Activated T-cell treated with anti-CD3 and anti-CD28 coated beads, Interleukin-2, amount 50 U/mL, for 72 hours (primary cell): ENCODE measurements at places on chromosomes 6 and 20.

DNA sequence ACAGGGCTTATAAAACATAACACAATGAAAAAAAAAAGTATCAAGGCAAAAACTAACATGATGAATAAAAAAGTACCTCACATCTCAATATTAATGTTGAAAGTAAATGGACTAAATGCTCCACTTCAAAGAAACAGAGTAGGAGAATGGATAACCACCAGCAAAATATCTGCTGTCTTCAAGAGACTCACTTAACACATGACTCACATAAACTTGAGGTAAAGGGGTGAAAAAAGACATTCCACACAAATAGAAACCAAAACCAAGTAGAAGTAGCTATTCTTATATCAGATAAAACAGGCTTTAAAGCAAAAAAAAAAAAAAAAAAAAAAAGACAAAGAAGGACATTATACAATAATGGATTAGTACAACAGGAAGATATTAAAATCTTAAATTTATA lies 86.9 kb downstream of the TBC1D32 start:
- H3K36me3 ChIP-seq = peaks cover 28% of the 10 kb centered on the region
- H3K4me3 ChIP-seq = peak overlapping the region; percentile 2
- peak overlapping the region; percentile 75 for H3K27ac ChIP-seq
- H3K4me1 ChIP-seq = peaks cover 15% of the 10 kb centered on the region
- no peak for DNase-seq
- H3K27me3 ChIP-seq = no peaks in the 10 kb centered on the region

- peaks cover 24% of the 10 kb centered on the region for H3K27me3 ChIP-seq
- no peaks in the 10 kb centered on the region for H3K36me3 ChIP-seq
- DNase-seq = no peak
- no peak overlapping the region for H3K4me3 ChIP-seq
- H3K27ac ChIP-seq = no peak overlapping the region
- no peaks in the 10 kb centered on the region for H3K4me1 ChIP-seq
Measured at GRCh38 chr20:51760905-51761546, 7.2 kb downstream of the ATP9A start.

DNA sequence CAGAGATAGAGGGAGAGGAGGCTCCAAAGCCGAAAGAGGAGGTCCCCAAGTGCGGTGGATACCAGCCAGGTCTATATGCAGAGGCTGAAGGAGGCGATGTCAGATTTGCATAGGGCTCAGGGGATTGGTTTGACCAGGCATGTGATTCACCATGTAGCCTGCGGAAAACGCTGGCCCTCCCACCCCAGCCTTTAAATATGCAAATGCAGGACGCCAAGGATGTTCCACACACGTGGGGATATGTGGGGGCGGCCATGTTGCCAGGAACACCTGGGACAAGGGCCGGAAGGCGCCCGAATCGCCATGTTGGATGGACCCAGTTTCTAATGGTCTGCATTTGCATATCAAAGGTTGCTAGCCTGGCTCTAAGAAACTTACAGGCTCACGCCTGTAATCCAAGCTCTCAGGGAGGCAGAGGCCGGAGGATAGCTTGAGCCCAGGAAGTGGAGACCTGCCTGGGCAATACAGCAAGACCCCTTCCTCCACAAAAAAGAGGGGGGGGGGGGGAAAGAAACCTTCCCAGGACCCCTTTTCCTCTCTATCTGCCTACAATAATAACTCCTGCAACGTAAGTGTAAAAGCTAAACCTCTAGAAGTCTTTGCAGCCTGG lies 110.5 kb downstream of the TULP4 start:
- H3K4me1 ChIP-seq = no peaks in the 10 kb centered on the region
- no peaks in the 10 kb centered on the region for H3K36me3 ChIP-seq
- no peaks in the 10 kb centered on the region for H3K27me3 ChIP-seq
- no peak overlapping the region for H3K4me3 ChIP-seq
- H3K27ac ChIP-seq = no peak overlapping the region
- no peak for DNase-seq

DNA sequence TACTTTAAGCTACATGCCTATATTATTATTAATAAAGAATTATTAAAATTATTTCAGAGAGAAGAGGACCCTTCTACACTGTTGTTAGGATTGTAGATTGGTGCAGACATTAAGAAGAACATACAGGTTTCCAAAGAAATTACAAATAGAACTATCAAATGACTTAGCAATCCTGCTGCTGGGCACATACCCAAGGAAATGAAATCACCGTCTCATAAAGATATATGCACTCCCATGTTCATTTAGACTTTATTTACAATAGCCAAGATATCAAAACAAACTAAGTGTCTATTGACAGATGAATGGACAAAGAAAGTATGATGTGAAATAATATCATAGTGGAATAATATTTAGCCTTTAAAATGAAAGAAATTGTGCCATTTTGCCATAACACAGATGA lies 687.7 kb upstream of the POU3F2 start:
- H3K27me3 ChIP-seq = no peaks in the 10 kb centered on the region
- H3K36me3 ChIP-seq = peaks cover 3% of the 10 kb centered on the region

DNA sequence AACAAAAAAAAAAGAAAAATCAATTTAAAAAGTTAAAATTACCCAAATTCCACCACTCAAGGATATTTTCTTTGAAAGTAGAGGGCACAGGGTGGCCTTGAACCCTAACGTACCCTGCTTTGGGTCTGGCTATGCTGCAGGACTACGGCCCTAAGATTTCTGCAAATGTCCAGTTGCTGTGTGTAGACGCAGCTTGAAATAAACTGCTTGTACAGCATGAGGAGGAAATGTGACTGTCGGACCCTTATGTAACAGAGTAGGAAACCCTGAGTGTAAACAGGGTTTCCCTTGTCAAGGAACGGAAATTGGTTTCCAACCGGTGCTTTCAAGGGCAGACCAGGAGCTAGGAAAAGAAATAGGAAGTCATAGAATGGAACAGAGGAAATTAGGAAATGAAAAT lies 60.7 kb upstream of the SHLD1 start:
- no peak overlapping the region for H3K4me3 ChIP-seq
- no peak overlapping the region for H3K27ac ChIP-seq
- H3K27me3 ChIP-seq = no peaks in the 10 kb centered on the region

DNA sequence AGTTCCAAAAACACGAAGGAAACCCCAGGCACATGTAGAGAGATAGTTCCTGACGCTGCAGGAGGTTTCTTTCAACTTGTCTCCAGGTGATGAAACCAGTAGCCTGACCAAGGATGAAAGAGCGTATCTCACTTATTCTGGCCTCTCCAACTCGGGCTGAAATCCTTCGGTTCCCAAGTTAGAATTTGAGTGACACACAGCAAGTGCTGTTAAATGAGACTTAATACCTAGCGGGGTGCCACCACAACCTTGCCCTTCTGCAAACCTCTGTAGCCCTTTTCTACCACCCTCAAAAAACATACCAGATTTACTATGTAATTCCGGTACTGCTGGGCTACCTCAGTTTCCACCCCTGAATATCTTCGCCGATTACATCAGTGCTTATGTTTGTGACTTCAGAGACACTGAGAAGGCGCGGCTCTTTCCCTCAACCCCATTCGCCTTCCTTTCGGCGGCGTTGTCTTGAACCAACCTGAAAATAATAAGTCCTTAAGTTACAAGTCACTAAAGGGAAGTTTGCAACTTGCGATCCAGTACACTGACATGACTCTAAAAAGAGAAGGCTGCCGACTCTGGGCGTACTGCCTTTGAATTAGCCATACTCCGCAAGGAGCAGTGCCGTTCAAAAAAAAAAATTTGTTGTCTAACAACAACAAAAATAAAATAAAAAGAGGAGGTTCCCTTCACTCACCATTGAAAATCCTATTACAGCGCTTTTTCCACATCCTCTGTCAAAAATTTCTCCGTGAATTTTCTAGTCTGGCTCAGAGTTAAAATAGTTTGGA lies 194.9 kb upstream of the ZNF184 start:
- peaks cover 78% of the 10 kb centered on the region for H3K27me3 ChIP-seq
- peak overlapping the region; percentile 98 for H3K27ac ChIP-seq
- peak overlapping the region; percentile 75 for H3K4me3 ChIP-seq
- H3K4me1 ChIP-seq = peaks cover 57% of the 10 kb centered on the region
- H3K36me3 ChIP-seq = peaks cover 6% of the 10 kb centered on the region
- no peak for DNase-seq

DNA sequence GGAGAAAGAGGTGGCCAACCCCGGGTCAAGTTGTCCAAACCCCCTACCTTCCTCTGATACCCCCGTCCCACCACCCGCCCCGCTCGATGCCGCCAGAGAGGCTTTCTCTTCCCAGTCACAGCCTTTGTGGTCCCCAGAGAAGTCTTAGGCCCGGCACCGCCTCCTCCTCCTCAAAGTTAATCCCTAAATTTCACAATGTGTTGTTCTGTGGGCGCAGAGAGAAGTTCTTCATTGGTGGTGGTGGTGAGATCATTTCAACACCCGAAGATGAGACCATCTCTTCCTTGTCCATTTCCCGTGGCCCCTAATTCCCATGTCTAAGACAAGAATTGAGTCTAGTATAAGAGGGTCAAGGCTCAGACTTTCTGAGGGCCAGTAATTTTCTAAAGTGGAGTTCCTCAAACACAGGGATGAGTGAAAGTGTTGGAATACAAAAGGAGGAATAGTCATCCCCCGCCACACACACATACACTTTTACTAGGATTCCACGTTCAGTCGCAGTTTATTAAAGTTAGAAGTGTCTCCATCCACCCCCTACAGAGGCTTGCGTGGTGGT lies 10.4 kb downstream of the TRIM31 start:
- peak; percentile 10 for DNase-seq
- H3K27me3 ChIP-seq = peaks cover 53% of the 10 kb centered on the region
- no peak overlapping the region for H3K27ac ChIP-seq
- H3K4me1 ChIP-seq = peaks cover 47% of the 10 kb centered on the region

DNA sequence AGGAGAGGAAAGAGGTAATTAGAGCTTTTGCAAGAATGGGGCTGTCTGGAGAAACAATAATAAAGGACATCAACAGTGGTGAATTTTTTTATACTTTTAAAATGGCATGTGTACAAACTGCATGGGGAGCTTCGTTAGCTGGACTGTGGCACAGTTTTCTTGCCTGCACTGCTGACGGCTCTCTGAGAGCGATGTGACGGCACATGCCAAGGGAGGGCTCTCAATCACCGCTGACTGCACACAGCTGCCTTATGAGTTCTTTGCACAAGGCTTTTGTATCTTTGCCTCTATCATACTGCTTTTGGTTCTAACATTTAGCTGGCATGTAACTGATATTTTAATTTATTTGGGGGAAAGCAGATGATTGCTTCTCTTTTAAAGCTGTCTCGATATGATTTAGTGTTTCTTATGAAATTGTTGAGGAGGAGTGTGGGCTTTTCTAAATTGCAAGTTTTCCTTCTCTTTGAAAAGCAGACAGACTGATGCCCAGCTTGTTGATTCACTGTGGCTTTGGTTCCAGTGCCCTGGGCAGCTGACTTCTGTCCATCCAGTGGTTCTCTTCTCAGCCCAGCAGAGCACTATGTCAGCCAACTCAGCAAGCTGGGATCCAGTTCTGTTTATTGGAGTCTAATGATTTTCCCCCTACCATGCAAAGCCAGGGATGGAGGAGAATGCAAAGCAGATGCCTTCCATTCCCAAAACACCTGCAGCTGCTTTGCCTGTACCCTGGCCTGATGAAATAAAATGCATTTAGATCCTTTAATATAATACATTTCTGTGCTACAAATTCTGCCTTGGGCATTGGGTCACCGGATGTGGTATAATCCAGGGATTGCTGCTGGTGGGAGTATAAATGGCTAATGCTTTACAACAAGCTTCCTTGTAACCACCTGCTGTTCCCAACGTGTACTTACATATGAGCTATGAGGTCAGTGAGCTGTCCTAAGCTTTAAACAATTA lies 323.9 kb downstream of the ZFAND3 start:
- H3K4me1 ChIP-seq = peaks cover 10% of the 10 kb centered on the region
- H3K36me3 ChIP-seq = no peaks in the 10 kb centered on the region
- peak overlapping the region; percentile 72 for H3K27ac ChIP-seq
- no peak for DNase-seq

- H3K4me3 ChIP-seq = no peak overlapping the region
- no peak overlapping the region for H3K27ac ChIP-seq
- DNase-seq = no peak
- peaks cover 11% of the 10 kb centered on the region for H3K27me3 ChIP-seq
- peaks cover 3% of the 10 kb centered on the region for H3K36me3 ChIP-seq
Measured at GRCh38 chr6:45970326-45970725, 45.3 kb downstream of the CLIC5 start.

DNA sequence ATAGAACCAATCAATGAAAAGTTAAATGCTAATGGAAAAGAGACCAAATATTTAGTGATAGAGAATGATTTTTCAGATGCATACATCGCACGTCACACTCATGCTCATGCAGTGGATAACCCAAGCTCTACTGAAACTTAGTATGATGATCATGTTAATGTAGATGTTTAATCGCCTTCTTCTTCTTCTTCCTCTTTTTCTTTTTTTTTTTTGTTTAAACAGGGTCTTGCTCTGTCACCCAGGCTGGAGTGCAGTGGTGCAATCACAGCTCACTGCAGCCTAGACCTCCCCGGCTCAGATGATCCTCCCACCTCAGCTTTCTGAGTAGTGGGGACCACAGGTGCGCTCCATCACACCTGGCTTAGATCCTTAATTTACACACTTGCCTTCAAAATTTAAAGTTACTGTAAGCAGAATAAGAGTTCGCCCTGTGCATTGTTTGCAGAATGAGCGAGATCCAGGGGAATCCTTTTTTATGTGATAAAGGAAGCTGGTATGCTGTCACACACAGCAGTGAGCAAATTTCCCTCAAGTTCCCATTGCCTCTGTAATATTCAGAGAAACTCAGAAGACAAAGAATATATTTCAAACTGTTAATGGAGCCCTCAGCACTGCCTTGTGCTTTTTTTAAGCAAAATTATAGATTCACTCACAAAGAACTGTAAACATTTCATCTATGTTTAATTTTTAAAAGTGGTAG lies 194.2 kb upstream of the SGK1 start:
- no peak overlapping the region for H3K27ac ChIP-seq
- no peaks in the 10 kb centered on the region for H3K27me3 ChIP-seq
- H3K4me3 ChIP-seq = no peak overlapping the region
- no peak for DNase-seq

GRCh38 chr20:35320396-35321126 lies 28.3 kb upstream of the FAM83C start:
- no peak for DNase-seq
- H3K4me1 ChIP-seq = peaks cover 41% of the 10 kb centered on the region
- H3K4me3 ChIP-seq = no peak overlapping the region
- no peaks in the 10 kb centered on the region for H3K27me3 ChIP-seq
- H3K36me3 ChIP-seq = no peaks in the 10 kb centered on the region
